CD4-positive, alpha-beta memory T cell (primary cell): ENCODE measurements at places on chromosomes 7 and 10.
A peak's percentile ranks its signal among the peaks of the same experiment; 100 is the strongest.

DNA sequence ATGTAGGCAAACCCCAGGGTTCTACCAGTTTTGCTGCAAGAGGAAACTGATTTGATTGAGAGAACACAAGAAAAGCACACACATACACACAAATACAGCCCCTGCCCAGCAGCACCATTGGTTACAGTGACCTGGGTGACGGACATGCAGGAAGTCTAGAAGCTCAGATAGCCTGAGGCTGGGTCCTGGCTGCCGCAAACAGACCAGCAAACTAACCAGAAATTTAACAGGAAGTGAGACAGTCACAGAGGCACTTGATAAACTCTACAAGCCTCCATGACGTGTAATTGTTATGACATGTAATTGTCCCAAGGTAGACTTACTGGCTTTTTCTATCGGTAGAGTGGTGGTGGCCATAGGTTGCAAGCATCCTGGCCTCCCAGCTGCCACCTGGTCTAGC lies 58.9 kb downstream of the PRKAR2B start:
- DNase-seq: no peak

GRCh38 chr7:38600741-38601140 lies 30.4 kb downstream of the AMPH start:
- no peak for DNase-seq

- DNase-seq: no peak
Measured at GRCh38 chr10:72272689-72273409, 875 bp upstream of the DDIT4 start.

- no peak for DNase-seq
Measured at GRCh38 chr10:108956149-108956548, 967.2 kb downstream of the XPNPEP1 start.

DNA sequence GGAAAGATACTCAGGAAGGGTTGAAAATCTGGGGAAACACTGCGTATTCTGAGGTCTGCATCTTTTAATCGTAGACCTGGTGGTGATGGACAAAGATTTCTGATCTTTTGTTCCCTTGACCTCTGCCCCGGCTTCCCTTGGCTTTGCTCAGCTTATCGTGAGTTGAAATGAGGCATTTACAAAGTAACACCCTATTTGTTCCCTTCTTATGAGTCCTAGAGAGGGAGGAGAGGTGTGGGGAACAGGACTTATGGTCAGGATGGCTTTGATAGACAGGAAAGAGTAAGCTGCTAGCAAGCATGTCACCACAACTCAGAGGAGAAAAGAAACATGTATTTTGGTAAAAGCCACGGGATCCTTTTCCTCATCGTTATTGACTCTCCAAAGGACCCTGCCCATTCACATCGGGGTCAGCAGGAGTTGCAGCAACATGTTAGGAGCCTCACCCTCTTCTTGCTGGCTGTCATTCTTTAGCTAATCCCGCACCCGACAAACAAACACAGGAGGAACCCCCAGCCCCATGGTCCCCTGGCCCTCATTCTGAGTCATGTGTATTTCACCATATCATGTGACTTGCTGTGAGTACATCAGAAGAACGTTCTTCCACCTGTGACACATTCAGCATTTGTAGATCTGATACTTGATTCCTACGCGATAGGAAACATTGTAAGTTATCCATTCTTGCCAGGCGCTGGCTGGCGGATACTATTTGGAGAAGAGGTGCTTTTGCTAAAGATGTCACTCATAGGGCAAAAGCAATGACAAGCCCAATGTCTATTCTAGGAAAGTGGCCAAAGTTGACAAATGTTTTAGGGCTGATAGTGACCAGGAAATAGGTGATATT lies 170.1 kb downstream of the RTKN2 start:
- no peak for DNase-seq

DNA sequence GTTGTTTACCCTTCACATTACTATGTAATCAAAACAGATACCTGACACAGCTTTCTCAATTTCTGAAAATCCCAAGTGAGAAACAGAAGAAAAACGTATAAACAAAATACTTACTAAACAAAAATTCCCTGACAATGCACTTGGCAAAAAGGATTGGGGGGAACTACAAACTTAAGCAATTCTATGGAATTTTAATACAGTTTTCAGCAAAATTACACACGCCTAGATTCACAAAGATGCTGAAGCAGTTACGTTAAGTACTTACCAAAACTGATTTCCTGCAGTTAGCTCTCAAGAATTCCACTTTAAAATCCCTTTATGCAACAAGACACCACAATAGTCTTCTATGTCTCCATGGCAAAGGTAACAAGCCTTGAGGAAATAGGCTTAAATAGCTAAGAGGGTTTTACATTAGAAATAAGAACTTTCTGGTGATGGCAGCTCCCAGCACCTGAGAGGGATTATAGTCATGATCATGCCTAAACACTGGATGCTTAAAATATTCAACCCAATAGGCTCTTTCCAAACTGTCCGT lies 10.8 kb downstream of the TOMM7 start:
- DNase-seq: no peak

GRCh38 chr7:142460402-142461117 lies 202.7 kb upstream of the PRSS58 start:
- no peak for DNase-seq

GRCh38 chr10:47160261-47160908 lies 139.6 kb upstream of the GDF10 start:
- DNase-seq: no peak

- DNase-seq: no peak
Measured at GRCh38 chr10:63634488-63635065, 113.4 kb downstream of the REEP3 start.

GRCh38 chr7:67620216-67620933 lies 623.7 kb downstream of the TYW1 start:
- no peak for DNase-seq

- DNase-seq: no peak
Measured at GRCh38 chr10:116356833-116357232, 32.6 kb downstream of the CCDC172 start.

DNA sequence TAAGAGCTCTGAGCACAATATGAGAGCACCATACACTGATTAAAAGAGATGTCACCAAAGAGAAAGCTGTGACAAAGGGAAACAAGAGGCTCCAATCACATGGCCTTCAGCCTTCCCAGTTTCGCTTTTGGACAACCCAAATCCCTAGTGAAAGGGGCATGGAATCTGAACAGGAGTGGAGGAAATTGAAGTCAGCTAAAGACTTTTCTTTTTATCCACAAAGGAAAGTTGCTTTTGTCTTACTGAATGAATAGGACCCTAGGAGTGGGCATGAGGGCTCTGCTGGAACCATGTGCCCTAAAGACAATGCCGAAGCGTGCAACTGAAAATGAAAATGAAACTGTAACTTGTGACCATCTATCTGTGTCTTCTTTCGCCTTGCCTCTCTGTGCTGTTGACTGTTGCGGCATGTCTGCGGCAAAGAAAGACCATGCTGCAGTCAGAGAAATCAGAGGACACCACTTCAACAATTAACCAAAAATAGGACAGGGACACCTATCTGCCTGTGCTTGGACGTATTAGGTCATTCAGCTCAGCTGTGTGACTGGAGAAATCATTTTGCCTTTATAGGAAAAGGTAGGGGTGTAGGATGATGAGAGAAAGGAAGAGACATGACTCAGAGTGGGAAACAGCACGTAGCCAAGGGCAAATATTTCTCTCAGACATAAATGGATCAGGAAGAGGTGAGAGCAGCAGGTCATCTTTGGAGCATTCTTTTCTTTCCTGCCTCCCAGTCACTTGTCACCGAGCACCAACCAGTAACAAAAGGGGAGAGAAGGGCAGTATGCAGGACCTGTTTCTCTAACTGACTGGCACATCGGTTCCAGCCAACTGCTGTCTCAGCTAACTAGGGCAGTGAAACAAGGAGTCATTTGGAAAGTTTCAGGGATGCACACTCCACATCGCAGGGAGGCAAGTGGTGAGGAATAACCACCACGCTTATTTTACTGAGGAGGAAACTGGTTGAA lies 12.3 kb downstream of the CAV2 start:
- DNase-seq: no peak

GRCh38 chr7:105014693-105015389 lies 836 bp downstream of the KMT2E start:
- DNase-seq: peak; percentile 60

DNA sequence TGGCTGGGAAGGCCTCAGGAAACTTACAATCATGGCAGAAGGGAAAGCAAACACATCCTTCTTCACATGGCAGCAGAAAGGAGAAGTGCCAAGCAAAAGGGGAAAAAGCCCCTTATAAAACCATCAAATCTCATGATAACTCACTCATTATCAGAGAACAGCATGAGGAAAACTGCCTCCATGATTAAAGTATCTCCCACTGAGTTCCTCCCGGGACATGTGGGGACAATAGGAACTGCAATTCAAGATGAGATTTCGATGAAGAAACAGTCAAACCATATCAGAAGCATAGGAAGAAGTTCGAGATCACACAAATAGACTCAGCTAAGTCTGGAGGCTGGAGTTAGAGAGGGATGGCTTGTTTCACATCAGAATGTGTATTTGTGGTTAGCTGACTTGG lies 869.4 kb upstream of the PHF14 start:
- DNase-seq: no peak

DNA sequence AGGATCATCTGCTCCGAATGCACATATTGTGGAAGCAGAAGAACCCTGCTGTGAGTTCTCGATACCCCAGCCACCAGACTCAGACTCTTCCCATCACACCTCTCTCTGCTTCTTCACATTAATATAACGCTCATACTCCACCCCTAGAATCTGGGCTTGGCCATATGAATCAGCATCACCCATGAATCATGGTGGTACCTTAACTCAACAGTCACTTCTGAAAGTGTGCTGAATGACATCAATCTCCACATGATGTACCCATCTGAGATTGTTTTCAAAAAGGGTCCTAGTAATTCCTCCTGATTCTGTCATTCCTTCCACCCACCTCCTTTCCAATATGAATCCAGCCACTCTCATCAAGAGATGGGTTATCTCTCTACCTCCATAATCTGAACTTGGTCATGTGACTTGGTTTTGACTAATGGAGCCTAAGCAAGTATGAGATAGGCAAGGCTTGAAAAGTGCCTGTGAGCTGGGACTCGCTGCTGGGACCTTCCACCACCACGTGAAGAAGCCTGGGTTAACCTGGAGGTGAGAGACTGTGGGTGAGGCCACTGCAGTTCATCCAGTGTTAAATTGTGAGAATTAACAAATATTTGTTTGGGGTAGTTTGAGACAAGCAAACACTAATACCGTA lies 15.4 kb downstream of the YWHAG start:
- DNase-seq: no peak
